ENCODE measurements at places on chromosomes 11 and 22.

DNA sequence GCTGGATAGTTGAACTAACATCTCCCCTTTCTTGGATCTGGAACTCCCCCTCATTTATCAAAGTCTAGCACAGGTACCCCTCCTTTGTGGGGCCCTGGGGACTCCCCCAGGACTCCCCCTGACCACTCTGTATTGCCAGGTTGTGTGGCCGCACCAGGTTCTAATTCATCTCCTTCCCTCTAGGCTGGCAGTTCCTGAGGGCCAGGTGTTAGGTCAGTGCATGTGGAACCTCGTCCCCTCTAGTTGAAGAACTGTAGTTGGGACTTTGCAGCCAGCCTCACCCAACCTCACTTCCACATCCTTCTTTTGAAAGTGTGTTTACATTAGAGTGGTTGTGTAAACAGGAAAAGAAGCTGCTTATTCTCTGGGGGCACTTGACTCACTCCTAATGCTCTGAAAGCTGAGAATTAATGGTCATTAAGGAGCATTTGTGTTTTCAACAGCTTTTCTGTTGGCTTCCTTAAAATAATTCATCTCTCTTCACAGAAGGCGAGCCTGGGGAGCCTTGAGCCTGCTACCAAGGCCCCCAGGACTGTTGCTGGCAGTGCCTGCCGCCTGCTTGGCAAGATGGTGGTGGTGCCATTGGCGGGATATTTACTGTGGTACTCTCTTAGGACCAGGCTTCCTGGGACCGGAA is 11.8 kb downstream of the UPB1 start:
- no peak for DNase-seq

- DNase-seq = no peak
These were observed 14.3 kb downstream of the BIRC2 start for GRCh38 chr11:102361086-102362031.

DNA sequence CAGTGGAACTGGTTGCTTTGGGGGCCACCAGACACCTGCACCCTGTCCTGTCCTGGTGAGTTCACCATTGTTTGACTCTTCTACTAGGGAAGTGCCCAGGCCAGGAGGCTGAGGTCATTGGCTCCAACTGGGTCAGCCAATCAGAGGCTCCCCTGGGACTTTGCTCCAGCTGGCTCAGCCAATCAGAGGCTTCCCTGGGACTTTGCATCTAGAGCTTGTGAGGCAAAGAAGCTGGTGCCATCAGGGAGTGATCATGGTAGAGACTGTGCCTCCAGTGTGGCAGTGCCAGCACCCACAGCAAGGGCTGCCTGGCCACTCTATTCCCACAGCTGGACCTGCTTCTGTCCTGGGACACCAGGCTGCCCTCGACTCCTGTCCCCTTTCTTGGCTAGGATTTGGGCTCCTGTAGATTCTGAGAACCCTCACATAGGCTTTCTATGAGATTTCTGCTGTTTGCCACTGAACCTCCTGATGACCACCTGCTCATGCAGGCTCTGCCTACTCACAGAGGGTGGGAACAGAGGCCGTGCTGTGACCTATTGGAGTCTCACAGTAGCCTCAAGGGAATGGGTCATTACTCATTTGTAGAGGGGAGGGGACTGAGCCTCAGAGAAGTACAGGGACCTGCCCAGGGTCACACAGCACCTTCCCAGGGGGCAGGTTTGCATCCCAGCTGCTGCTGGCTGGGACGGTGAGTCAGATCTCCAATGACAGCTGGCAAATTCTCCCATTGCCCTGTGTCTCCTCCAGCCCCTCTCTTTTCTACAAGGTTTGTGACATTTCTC is 59.2 kb upstream of the SHISAL1 start:
- DNase-seq = no peak

DNA sequence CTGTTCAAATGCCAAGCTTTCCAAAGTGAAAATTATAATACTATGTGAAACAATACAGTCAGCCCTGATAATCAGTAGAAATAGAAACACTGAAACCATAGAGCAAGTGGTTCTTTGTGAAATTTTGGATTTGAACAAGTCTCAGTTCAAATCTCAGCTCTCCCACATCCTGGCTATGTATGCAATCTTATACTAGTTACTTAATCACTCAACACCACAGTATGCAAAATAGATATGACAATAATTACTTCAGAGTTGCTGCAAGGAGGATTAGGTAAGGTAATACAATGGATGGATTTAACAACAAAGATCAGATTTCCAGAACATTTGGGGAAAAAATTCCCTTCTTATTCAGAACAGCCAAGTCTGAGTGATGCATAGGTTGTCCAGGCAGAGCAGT is 851.8 kb upstream of the CCDC90B start:
- DNase-seq = no peak

GRCh38 chr11:70506986-70507385 is 108.7 kb downstream of the CTTN start:
- no peak for DNase-seq

GRCh38 chr11:109865548-109866186 is 227.5 kb upstream of the ZC3H12C start:
- DNase-seq = no peak

GRCh38 chr11:23097891-23098290 is 237.6 kb upstream of the CCDC179 start:
- DNase-seq = no peak

- DNase-seq = no peak
These were observed 114.2 kb upstream of the SEZ6L start for GRCh38 chr22:26054841-26055605.

All from stimulated activated CD8-positive, alpha-beta memory T cell treated with anti-CD3 and anti-CD28 coated beads, Interleukin-12 subunit alpha, Interleukin-12 subunit beta, amount 100 ng/mL, for 4 hours (primary cell).